ENCODE measurements at places on chromosomes 7 and 10. TPM values are rescaled to one million over a fixed set of nuclear protein-coding genes. Genes with fewer than 3 reads are reported as not detected.

DNA sequence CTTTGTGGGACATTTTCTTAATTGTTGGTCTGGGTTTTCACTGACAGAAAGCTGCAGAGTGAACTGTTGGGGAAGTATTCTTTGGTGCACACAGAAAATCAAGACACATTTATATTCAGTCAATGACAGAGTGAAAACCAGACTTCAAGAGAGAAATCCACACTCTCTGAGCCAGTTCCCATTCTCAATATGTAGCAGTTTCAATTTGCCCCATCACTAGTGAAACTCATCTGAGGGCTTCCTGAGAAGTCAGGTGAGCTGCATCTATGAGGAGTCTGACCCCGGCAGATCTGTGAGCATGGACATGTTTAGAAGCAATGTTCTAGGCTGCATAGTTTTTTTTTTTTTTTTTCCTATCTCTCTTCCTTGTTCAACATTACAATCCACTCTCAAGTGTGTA lies 163.7 kb upstream of the AHR start:
- no peaks in the 10 kb centered on the region for H3K27me3 ChIP-seq
- peaks cover 3% of the 10 kb centered on the region for H3K4me1 ChIP-seq
- no peaks in the 10 kb centered on the region for H3K36me3 ChIP-seq
- no peak overlapping the region for H3K27ac ChIP-seq

DNA sequence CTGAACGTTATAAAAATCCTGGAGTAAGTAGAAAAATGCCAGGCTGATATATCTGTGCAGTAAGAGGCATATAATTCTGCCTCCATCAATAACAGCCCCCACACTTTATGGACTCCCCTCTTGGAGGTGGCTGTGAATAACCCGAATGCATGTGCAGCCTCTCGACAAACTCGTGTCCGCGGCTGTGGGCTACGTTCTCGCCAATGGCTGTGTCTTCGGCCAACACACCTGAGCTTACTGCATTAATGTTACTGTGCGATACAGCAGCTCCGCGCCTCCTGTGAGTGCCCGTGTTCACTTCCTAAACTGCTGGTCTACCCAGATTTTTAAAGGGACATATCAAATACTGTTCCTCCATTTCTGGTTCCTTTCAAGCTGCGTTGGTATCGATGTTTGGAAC lies 209.4 kb downstream of the ADARB2 start:
- no peaks in the 10 kb centered on the region for H3K4me1 ChIP-seq
- no peak overlapping the region for H3K27ac ChIP-seq
- no peak for DNase-seq
- no peaks in the 10 kb centered on the region for H3K27me3 ChIP-seq
- no peak overlapping the region for H3K4me3 ChIP-seq

GRCh38 chr7:158400601-158401225 lies 186.9 kb downstream of the PTPRN2 start:
- no peaks in the 10 kb centered on the region for H3K36me3 ChIP-seq
- no peaks in the 10 kb centered on the region for H3K27me3 ChIP-seq
- no peak overlapping the region for H3K27ac ChIP-seq
- no peak for DNase-seq
- no peaks in the 10 kb centered on the region for H3K4me1 ChIP-seq

DNA sequence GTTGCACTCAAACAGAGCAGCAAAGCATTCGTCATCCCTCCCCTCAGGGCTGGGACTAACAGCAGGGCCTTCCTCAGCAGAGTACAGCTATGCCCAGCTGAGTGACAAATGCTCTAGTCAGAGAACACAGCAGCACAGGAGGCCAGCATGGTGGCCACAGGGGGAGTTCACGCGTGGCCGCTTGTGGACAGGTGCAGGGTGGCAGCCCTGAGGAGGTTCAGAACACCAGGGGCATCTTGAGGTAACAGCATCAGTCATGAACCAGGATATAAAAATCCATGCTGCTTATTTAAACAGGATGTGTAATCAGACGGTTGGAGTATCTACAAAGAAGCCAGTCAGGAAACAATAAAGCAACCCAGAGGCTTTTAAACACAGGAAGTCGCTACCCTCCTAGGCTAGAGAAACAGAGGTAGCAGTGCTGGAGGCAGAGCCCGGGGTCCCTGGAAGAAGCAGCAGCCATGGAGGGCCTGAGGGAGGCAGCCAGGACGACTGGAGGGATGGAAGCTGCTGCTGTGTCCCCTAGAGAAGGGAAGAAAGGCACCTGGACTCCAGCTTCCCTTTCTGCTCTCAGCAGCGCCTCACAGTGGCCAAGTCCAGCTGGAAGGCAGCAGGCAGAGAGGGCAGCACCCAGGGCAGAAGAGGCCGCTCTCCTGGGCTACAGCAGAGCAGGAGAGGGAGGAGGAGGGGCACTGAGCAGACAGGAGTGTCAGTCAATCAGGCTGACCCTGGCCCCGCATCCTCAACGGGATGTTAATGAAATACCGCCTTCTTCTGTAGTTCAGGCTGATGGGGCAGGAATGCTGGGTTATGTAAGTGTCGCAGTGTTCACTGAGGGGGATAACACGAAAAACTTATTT lies 70.8 kb upstream of the UCN3 start:
- no peak overlapping the region for H3K27ac ChIP-seq
- H3K4me1 ChIP-seq, result peaks cover 10% of the 10 kb centered on the region
- H3K4me3 ChIP-seq, result no peak overlapping the region
- H3K27me3 ChIP-seq, result no peaks in the 10 kb centered on the region

GRCh38 chr7:17988141-17988540 lies 39.5 kb downstream of the PRPS1L1 start:
- H3K27ac ChIP-seq, result no peak overlapping the region
- no peaks in the 10 kb centered on the region for H3K36me3 ChIP-seq
- DNase-seq, result no peak
- no peak overlapping the region for H3K4me3 ChIP-seq
- H3K4me1 ChIP-seq, result peaks cover 6% of the 10 kb centered on the region

GRCh38 chr7:123367484-123368122 lies 166.8 kb downstream of the IQUB start:
- H3K27me3 ChIP-seq, result no peaks in the 10 kb centered on the region
- DNase-seq, result no peak
- H3K4me1 ChIP-seq, result no peaks in the 10 kb centered on the region
- no peak overlapping the region for H3K4me3 ChIP-seq
- H3K36me3 ChIP-seq, result no peaks in the 10 kb centered on the region

DNA sequence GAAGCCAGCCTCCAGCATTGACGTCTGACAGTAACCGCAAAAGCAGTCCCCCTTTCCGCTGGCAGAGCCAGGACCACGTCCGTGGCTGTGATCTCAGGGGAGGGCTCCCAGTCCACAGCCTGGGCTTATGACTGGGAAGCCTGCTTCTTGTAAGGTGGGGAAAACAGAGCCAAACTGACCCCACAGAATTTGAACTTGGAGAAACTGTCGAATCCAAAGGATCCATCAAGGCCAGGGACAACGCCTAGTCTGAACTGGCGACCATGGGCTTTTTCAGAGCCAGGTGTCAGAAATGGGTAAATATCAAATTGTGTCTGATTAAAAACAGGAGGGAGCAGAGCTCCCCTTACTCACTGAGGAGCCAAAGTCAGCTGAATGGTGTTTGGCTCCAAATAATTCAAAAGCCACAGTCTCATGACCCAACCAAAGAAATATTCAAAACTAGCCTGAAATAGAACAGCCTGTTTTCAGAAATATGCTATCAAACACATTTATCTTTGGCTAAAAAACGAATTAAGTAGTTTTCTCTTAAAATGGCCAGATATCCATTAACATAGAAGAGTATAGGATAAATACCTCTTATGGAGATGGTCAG lies 751.4 kb upstream of the GALNT17 start:
- DNase-seq, result peak; percentile 63
- H3K36me3 ChIP-seq, result no peaks in the 10 kb centered on the region
- no peak overlapping the region for H3K27ac ChIP-seq
- H3K4me1 ChIP-seq, result peaks cover 6% of the 10 kb centered on the region

- H3K4me3 ChIP-seq, result no peak overlapping the region
- H3K27ac ChIP-seq, result no peak overlapping the region
- DNase-seq, result no peak
Observed at GRCh38 chr10:104924101-104924795, 283.2 kb downstream of the SORCS3 start.

- DNase-seq, result no peak
- H3K27ac ChIP-seq, result no peak overlapping the region
- no peak overlapping the region for H3K4me3 ChIP-seq
- no peaks in the 10 kb centered on the region for H3K27me3 ChIP-seq
- H3K4me1 ChIP-seq, result peaks cover 23% of the 10 kb centered on the region
Observed at GRCh38 chr10:31313396-31313795, 5.6 kb upstream of the ZEB1 start.

GRCh38 chr7:89687211-89687610 lies 467.1 kb upstream of the STEAP1 start:
- no peaks in the 10 kb centered on the region for H3K4me1 ChIP-seq
- H3K36me3 ChIP-seq, result no peaks in the 10 kb centered on the region
- H3K27ac ChIP-seq, result no peak overlapping the region
- no peak overlapping the region for H3K4me3 ChIP-seq

- no peaks in the 10 kb centered on the region for H3K36me3 ChIP-seq
- H3K4me3 ChIP-seq, result no peak overlapping the region
- DNase-seq, result no peak
- no peak overlapping the region for H3K27ac ChIP-seq
Observed at GRCh38 chr10:77286531-77287508, 350.8 kb downstream of the KCNMA1 start.

DNA sequence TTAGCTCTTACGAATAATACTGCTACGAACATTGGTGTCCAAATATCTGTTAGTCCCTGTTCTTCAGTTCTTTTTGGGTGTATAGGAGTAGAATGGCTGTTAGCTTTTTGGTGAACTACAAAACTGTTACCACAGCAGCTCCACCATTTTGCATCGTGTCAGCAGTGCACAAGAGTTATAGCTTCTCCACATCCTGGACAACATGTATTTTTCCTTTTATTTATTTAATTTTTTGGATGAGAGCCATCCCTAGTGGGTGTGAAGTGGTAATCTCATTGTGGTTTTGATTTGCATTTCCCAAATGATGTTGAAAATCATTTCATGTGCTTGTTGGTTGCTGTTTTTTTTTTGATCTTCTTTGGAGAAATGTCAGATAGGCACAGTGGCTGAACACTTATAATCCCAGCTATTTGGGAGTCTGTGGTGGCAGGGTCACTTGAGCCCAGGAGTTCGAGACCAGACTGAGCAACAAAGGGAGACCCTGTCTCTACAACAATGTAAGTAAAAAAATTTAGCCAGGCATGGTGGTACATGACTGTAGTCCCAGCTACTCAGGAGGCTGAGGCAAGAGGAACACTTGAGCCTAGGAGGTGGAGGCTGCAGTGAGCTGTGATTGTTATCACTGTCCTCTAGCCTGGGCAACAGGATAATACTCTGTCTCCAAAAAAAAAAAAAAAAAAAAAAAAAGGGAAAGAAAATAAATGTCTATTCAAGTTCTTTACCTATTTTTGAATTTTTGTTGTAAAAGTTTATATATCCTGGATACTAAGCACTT lies 31.7 kb downstream of the TRIM24 start:
- no peaks in the 10 kb centered on the region for H3K36me3 ChIP-seq
- H3K27ac ChIP-seq, result no peak overlapping the region
- no peaks in the 10 kb centered on the region for H3K4me1 ChIP-seq
- no peak for DNase-seq

DNA sequence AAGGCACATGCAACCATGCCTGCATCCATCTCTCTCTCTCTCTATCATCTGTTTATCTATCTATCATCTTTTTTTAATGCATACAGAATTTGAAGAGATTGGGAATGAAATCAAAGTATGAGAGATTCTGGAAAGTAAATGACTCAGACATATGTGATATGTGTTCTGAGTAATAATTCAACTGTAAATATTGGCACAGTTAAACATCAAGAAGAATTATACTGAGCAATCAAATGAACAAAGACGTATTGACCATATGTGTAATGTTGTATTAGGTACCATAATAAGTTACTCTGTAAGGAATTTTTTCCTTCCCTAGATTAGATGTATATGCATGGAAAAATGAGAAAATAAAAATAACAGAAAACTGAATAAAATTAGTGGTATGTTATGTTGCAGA lies 108.3 kb downstream of the SUGCT start:
- H3K27ac ChIP-seq, result no peak overlapping the region
- no peak for DNase-seq
- no peaks in the 10 kb centered on the region for H3K4me1 ChIP-seq

- no peaks in the 10 kb centered on the region for H3K4me1 ChIP-seq
- no peak overlapping the region for H3K27ac ChIP-seq
Observed at GRCh38 chr10:118007773-118008172, 39.0 kb downstream of the RAB11FIP2 start.

GRCh38 chr10:17805921-17806577 lies 3.1 kb upstream of the MRC1 start:
- H3K27me3 ChIP-seq, result no peaks in the 10 kb centered on the region
- no peaks in the 10 kb centered on the region for H3K36me3 ChIP-seq
- H3K4me1 ChIP-seq, result no peaks in the 10 kb centered on the region
- no peak for DNase-seq
- H3K27ac ChIP-seq, result no peak overlapping the region

DNA sequence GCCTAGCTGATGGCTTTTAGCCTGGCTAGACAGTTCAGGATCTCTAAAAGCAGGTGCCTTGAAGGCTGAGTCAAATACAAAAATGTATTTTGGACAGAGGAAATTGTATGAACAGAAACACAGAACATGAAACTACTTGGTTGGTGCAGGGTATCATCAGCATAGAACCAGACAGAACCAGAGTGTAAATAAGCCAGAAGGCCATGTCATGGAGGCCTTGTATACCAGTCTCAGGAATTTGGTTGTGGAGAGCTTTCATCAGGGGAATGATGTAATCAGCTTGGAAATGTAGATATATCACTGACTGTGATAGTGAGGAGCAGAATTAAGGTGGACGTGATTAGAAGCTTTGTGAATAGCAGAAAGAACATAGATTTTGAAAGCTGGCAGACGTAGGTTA lies 82.9 kb downstream of the CFTR start:
- no peaks in the 10 kb centered on the region for H3K27me3 ChIP-seq
- H3K36me3 ChIP-seq, result no peaks in the 10 kb centered on the region
- no peak overlapping the region for H3K27ac ChIP-seq
- no peak overlapping the region for H3K4me3 ChIP-seq
- no peak for DNase-seq

GRCh38 chr7:28732071-28732869 lies 225.9 kb downstream of the TRIL start:
- H3K27me3 ChIP-seq, result no peaks in the 10 kb centered on the region
- no peaks in the 10 kb centered on the region for H3K36me3 ChIP-seq
- DNase-seq, result peak; percentile 56
- no peak overlapping the region for H3K27ac ChIP-seq
- peaks cover 18% of the 10 kb centered on the region for H3K4me1 ChIP-seq
- H3K4me3 ChIP-seq, result peak overlapping the region; percentile 2

- no peak overlapping the region for H3K27ac ChIP-seq
- DNase-seq, result no peak
- no peaks in the 10 kb centered on the region for H3K27me3 ChIP-seq
- peaks cover 2% of the 10 kb centered on the region for H3K4me1 ChIP-seq
- H3K4me3 ChIP-seq, result no peak overlapping the region
- no peaks in the 10 kb centered on the region for H3K36me3 ChIP-seq
Observed at GRCh38 chr7:67916571-67917436, 920.2 kb downstream of the TYW1 start.

LHPP gene
- 9.7 TPM for total RNA-seq

POM121L12 gene
- total RNA-seq, result not detected

ITGB8 gene
- total RNA-seq, result 11.1 TPM

GHRHR gene
- not detected for total RNA-seq

MOSPD3 gene
- 18.8 TPM for total RNA-seq

CPA4 gene
- 111 TPM for total RNA-seq

SCRN1 gene
- total RNA-seq, result 116 TPM

CTBP2 gene
- total RNA-seq, result 101 TPM

STRIP2 gene
- 1.3 TPM for total RNA-seq

ADCY1 gene
- 1.2 TPM for total RNA-seq

IFIT3 gene
- total RNA-seq, result 193 TPM

Data from astrocyte (in vitro differentiated cells and primary cell).